ENCODE measurements at places on chromosomes 1 and 21.

DNA sequence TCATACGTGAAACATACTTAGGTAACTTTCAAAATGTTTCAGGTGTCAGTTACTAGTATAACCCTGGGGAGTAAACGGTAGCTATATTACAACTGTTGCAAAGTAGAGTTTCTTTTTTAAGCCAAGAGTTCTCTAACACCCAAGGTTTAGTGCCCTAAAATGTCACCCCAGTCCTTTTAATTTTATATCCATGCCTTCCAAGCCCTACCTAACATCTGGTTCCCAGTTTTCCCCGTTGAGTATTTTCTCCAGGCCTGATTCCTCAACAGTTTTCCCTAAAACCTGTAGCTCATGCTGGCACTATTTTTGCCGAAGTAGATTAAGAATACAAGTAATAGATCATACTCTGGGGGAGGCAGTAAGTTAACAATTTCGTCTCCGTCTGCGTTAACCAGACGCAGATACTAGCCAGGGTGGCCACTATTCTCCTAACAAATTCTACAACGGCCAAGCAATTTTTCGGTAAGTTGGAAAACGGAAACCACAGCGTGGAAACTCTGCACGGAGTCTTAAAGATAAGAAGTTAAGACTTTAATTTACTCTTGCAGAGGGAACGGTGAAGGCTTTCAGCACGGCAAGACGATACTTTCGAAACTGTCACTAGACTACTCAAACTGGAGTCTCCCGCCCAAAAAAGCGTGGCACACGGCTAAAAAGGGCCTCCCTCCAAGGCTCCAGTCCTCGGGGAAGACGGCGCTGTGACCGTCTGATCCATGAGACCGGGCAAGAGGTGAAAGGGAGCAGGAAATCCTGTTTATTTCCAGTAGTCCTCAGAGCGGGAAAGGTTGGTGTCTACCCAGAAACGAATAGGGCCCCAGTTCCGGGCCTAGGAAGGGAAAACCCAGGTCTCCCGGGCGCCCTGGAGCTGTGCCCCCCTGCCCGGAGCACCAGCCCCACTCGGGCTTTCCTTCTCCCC is 945 bp downstream of the SRSF4 start:
- DNase-seq, result no peak

DNA sequence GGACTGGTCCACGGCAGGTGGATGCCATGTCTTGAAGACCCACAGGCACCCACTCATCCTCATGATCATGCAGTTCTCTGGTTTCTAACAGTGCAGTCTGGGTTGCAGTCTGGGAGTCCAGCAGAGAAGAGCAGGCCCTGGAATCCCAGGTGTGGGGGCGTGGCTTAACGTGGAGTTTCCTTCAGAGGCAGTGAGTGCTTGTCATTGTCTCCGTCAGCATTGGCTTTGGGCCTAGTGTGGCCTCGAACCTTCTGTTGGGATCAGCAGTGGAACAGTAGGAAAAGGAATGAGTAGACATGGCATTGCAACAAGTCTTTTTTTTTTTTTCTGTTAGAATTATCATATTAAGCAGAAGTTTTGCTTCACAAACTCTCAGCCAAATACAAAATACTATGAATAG is 12.8 kb downstream of the LGALS8 start:
- no peak for DNase-seq

- no peak for DNase-seq
These were observed 6.4 kb downstream of the FCRL2 start for GRCh38 chr1:157770442-157771043.

- peak; percentile 20 for DNase-seq
These were observed 16.5 kb upstream of the ATP6V1G3 start for GRCh38 chr1:198556971-198557370.

- no peak for DNase-seq
These were observed 112.3 kb upstream of the TRABD2B start for GRCh38 chr1:48109390-48110013.

DNA sequence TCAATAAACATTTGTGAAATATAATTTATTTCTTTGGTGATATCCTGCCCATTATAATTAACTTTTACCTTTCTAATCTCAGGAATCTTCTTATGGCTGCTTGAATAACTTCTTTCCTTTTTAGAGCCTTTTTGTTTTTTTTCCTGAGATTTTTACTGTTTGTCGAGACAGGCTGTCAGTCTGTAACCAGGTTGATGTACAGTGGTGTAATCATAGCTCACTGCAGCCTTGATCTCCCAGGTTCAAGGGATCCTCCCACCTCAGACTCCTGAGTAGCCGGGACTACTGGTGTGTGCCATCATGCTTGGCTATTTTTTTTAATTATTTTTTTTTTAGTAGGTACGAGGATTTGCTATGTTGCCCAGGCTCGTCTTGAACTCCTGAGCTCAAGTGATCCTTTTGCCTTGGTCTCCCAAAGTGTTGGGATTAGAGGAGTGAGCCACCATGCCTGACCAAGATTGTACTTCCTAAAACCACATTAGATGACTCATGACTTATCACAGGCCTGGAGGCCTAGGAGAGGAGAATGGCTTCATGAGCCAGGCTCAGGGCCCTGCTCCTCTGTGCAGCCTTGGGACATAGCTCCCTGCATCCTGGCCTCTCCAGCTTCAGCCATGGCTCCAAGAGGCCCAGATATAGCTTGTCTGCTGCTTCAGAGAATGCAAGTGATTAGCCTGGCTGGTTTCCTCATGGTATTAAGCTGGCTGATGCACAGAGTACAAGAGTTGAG is 48.6 kb downstream of the CTH start:
- no peak for DNase-seq

- no peak for DNase-seq
These were observed 34.9 kb upstream of the VASH2 start for GRCh38 chr1:212915245-212916091.

- DNase-seq, result no peak
These were observed 9.6 kb upstream of the FAM78B start for GRCh38 chr1:166176416-166176815.

- DNase-seq, result no peak
These were observed 23.7 kb downstream of the UROD start for GRCh38 chr1:45035631-45036301.

DNA sequence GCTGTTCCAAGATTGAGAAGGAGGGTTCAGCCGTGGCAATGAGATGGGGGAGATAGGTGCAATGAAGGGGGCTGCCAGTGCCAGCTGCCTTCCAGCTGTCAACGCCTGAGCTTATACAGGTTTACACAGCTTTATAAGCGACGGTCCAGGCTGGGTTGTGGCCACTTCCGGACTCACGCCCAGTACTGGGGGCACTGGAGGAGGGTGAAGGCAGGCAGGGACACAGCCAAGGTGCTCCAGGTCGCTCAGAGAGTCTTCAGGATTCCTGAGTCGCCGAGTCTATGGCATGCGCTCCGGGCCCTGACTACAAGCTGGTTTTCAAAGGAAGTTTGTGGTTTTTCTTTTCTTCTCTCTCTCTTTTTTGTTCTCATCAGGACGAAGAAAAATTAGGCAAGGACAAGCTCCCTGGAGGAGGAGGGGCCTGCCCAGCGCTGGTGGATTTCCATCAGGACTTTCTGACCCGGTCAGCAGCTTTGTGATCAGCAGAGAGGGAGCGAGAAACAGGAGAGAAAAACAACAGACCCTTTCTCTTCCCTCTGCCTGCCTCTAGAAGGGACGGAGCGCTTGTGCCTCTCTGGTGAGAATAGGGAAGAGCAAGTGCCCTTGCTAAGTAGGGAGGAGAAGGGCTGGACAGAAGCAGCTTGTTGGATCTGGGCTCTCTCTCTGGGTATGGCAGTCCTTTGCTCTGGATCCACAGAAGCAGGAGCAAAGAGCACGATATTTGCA is at the start of gene MINDY1:
TSS of gene MINDY1 (minus strand) at position 576 of the 726 bp plus-strand sequence. CDS start 4,285 bp downstream, outside the sequence.
- no peak for DNase-seq

DNA sequence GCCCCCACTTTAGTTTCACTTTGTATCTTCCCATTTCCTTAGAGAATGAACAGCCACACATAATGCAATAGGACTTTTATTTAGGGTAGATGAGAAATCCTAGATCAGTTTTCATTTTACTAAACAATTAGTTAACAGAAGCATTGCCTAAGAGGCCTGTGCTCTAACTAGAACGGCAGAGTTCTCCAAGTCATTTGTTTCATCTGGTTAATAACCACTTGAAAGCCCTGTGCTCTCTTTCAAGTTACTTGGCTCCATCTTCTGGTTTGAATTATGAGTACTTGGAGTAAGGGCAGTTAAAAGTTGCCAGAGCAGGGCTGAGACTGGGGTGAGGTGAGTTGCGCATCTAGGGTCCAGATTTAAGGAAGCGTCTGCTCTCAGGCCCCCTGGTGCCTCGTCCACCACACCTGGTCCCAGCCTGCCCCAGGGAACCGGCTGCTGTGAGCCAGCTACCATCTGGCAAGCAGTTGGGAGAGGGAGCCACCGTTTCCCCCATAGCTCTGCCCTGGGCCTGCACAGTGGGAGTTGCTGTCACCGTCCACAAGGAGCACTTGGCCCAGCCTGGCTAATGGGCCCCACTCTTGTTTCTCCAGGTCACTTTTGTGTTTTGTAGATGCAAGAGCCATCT is 18.1 kb upstream of the SLC44A3 start:
- no peak for DNase-seq

DNA sequence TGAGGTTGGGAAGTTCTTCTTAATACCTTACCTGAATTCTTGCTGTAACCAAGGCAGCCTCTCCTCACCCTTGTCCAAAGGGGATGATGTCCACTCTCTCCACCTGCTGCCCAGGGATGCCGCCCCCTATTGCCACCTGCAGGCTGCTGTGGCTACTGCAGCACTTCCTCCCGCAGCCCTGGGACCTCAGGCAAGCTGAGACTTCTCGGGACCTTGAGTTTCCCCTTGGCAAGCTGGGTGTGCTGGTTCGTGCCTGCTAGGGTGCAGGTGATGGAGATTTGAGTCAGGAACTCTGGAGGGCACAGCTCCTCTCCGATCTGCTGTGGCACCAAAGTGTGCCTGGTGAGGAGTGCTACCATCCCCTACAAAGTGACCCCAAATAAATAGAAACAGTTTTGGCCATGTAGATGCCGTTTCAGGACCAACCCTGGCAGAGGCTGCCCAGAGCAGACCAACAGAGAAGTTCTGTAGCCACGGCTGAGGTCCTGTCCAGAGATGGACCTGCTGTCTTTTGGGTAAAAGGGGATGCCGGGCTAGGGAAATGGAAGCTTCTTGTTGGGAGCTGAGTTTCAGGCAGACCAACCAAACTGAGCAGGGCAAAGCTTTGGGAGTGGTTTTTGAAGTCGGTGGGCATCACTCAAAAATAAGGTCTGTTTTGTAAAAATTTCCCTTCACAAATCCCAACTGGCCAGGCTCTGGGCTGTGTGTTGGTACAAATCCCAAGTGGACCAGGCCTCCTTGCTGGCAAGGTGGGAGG is 31.7 kb downstream of the RUNX3 start:
- DNase-seq, result no peak

GRCh38 chr1:111032295-111032897 is 68.7 kb upstream of the LRIF1 start:
- DNase-seq, result no peak

- no peak for DNase-seq
These were observed 13.8 kb upstream of the THEM5 start for GRCh38 chr1:151867321-151867720.

- DNase-seq, result no peak
These were observed 111.5 kb upstream of the LYPLAL1 start for GRCh38 chr1:219062161-219062560.

- no peak for DNase-seq
These were observed 167.3 kb downstream of the FASLG start for GRCh38 chr1:172826096-172826741.

DNA sequence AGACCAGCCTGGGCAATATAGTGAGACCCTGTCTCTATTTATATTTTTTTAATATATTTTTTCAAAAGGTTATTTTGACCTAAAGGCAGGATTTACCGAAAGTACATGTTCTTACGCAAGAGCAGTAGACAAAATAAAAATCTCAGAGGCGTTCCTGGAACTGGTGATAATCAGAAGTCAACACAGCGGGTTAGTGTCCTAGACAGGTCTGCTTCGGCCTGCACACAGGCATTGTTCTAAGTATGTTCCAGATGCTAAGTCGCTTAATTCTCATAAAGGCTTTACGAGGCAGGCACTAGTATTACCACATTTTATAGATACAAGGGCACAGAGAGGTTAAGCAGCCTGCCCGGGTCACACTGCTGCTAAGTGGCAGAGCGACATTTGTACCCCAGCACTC is 56.9 kb upstream of the SLC25A33 start:
- no peak for DNase-seq

DNA sequence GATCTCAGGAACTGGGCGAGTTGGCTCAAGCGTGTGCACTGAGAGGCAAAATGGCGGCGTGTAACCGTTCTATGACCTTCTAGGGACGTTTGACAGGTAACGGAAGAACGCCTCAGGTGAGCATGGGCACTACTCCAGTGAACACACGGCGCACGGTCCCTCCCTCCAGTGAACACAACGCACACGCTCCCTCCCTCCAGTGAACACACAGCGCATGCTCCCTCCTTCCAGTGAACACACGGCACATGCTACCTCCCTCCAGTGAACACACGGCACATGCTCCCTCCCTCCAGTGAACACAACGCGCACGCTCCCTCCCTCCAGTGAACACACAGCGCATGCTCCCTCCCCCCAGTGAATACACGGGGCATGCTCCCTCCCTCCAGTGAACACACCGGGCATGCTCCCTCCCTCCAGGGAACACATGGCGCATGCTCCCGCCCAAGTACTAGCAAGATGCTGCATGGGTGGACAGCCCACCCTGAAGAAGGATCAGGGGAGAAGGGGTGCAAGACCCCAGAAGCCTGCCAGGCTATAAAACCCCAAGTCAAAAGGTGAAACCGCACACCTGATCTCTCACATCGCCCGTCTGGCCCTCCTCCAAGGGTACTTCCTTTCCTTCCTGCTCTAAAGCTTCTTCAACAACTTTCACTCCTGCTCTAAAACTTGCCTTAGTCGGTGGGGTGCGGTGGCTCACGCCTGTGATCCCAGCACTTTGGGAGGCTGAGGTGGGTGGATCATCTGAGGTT is 3.5 kb downstream of the C1orf159 start:
- no peak for DNase-seq

DNA sequence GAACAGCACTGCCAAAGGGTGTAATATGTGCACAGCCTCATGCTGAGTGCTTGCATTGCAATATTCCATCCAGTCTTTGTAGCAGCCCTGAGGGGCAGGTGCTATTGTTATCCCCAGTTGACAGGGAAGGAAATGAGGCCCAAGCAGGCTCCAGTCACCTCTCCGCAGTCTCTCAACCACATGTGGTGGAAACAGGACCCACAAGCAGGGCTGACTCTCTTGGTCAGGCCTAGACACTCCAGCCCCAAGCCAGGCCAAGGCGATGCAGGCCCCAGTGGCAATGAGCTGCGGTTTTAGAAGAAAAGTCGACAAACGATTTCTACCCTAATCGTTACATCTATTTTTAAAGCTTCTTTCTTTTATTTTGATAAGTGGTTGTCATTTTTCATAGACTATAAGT is 52.6 kb upstream of the GADD45A start:
- no peak for DNase-seq

GRCh38 chr1:193417945-193418744 is 231.7 kb upstream of the B3GALT2 start:
- no peak for DNase-seq

GRCh38 chr1:241776911-241777310 is 71.1 kb upstream of the EXO1 start:
- no peak for DNase-seq

- no peak for DNase-seq
These were observed 155.9 kb upstream of the ZC3H12A start for GRCh38 chr1:37318490-37318889.

Data from stimulated activated CD4-positive, alpha-beta T cell treated with anti-CD3 and anti-CD28 coated beads, TNF-alpha, amount 100 ng/mL, for 1 hour (primary cell).